G401 (cell line): ENCODE measurements at places on chromosomes 6 and 20. TPM values are rescaled to one million over a fixed set of nuclear protein-coding genes. Genes with fewer than 3 reads are reported as not detected.

- no peak for DNase-seq
These were observed 33.1 kb downstream of the RAB44 start for GRCh38 chr6:36730424-36731380.

DNA sequence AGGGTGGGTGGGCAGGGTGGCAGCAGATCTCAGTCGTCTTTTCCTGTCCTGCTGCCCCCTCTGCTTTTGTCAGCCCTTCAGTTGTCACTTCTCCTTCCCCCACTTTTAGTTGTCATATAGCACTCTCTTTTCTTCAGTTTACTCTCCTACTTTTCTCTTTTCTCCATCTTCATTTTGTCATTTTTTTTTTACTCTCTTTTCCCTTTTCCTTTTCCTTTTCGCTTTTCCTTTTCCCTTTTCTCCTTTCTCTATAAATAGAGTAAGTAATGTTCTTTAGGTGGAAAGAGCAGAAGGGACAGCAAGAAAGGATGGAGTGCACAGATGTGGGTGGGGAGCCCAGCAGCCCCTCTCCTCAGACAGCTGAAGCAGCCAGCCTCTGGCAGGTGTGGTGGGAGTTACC is 108.6 kb downstream of the LRRC1 start:
- no peak for DNase-seq

DNA sequence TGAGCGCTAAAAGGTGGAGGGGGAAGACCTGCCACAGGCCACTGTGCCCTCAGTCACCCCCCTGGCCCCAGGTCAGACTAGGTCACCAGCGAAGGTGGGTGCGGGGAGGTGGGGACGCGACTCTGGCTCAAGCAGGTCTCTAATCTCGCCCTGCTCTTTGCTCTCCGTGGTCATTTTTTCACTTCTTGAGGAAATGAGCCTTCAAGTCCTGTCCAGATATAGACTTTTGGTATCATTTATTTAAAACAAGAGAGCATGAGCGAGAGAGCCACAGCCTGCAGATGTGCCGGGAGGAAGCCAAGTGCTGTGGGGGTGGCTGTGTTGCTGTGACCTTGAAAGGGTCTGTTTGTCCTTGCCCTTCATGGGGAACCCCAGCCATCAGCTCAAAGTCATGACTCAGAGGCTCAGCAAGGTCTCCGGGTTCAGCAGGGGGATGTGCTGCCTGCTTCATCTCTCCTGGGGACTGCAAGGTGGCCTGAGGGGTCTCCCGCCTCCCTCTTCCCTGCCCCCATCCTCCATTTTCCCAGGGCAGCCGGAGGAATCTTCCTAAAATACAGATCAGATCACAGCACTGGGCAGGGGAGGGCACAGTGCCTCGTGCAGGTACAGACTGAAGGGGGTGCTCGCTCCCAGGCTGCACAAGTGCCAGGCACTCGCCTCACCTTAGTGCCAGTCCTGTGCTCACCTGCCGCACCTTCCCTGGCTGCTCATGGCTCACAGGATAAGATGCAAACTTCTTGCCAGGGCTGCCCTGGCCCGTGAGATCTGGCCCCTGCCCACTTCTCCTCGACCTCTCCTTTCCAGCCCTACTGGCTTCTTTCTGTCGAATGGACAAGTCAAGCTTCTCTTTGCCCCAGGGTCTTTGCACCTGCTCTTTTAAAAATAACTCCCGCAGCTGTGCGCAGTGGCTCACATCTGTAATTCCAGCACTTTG is 26.5 kb downstream of the SULF2 start:
- no peak for DNase-seq

DNA sequence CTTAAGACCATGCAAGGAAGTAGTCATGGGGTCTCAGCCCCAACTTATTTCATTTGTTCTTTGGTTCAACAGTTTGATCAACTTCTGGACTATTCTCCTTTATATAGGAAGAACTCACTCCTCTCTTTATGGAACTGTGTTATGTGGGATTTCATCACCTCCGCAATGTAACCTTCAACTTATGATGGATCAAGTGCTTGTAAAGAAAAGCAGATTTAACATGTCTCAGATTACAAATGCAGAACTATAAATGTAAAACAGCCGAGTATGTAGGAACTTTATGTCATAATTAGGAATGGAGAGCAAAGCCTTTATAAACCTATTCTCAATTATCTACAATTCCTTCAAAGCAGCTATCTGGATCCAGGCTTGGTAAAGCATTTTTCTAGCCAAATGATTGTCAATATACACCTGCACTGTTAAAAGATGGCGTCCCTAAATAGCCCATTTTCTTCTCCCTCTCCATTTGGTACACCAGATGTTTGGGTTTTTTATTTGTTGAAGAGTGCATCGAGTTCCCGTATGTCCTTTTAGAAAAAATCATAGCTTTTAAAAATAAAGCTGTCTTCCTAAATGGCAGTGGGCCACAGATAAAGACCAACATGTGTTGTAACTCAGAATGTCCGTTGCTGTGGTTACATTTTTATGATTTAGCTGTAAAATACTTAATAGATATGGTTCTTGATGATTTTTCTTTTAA is 985.1 kb upstream of the SLC35B3 start:
- no peak for DNase-seq

DNA sequence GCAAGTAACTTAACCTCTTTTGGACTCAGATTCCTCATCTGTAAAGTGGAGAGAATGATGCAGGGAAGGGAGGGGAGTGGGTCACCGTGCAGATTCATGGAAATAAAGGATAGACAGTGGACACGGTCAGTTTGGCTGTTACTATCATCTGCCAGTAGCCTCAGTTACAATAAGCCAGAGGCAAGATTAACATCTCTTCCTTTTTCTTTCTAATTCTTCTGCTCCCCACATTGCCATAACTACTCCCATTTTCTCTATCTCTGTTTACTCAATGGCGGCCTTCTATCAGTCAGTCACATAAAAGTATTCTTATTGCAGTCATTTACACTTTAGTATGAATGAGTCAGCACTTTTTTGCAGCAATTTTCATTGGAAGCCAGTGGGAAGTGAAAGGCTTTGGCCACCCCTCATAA is 49.2 kb downstream of the PPP1R16B start:
- DNase-seq: no peak

DNA sequence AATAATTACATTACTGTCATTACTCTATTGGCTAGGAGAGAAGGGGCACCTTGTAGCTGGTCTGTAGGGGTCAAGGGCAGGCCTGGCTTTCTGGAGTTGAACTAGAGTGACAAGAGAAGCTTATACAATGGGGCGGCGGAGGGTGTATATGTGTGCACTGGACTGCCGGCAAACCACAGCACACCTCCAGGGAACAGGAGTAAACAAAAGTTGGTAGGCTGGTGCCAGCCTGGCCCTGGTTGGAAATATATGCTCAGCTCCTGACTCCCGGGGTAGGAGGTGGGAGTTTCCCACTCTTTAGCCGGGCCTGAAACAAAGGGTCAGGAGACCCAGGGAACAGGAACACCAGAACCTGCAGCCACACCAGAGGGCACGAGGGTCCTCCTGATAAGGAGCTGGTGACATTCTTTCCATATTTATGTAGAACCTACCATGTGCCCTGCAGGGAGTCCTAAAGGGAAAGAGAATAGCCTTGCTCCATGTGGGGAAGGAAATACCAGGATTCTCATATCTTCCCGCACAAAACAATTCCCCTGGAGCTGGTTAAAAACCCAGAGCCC is 5.1 kb downstream of the C6orf132 start:
- no peak for DNase-seq

DNA sequence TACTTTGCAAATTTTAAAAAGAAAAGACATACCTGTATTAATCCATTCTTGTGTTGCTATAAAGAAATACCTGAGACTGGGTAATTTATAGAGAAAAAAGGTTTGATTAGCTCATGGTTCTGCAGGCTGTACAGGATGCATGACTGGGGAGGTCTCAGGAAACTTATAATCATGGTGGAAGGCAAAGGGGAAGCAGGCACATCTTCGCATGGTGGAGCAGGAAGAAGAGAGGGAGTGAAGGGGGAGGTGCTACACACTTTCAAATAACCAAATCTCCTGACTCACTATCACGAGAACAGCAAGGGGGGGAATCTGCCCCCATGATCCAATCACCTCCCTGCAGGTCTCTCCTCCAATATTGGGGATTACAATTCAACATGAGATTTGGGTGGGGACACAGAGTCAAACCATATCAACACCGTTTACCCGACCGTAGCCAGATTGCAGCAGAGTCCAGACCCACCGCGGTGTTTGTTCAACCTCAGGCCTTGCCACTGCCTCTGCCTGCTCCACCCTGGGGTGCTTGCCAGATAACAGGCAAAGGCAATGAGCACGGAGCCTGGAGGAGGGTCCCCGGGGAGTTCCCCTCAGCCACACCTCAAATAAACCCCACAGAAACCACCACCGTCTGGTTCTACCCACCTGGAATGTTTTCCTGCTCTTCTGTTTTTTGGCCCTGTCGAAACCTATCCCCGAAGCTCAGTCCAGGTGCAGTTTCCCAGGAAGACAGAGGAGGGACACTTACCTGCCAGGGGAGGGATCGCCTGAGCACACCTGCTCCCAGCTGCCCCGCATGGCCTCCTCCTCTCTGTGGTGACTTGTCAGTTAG is 142.2 kb upstream of the AFDN start:
- DNase-seq: no peak

DNA sequence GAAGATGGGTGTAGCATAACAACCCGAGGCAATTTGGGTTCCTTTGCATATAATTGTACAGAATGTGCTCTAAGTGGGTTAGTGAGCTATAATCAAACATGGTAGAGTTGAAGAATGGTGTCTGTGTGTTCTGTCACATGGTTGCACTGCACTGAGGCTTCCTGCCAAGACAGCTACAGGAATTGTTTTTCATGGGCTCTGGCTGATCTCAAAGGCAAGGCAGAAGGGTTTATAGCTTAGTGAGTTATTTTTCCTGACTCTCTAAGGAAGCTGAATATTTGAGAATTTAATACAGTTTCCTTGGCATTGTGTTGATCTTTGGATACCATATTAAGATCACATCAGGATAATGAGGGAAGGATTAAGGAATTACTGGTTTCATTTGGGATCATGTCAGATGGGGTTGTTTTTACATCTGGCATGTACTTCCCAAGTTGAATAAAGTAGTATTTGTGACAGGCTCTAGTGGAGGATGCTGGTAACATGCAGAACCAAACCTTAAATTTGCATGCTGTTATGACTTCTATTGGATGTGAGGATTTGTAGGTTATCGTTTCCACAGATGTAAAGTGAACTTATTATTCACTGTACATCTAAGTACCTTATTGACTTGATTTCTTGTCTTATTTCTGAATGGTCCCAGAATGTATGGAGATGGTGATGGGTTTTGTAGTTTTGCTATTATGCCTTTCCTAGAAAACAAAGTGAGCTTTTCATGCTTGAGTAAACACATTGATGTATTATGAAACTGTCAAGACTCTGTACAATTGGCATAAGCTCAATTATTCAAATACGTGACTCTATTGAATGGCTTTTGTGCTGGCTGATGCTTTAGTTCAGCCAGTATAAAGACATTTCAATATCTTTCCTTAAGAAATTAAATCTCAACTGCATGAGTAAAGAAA is 43.3 kb downstream of the LRRC1 start:
- DNase-seq: peak; percentile 15

DNA sequence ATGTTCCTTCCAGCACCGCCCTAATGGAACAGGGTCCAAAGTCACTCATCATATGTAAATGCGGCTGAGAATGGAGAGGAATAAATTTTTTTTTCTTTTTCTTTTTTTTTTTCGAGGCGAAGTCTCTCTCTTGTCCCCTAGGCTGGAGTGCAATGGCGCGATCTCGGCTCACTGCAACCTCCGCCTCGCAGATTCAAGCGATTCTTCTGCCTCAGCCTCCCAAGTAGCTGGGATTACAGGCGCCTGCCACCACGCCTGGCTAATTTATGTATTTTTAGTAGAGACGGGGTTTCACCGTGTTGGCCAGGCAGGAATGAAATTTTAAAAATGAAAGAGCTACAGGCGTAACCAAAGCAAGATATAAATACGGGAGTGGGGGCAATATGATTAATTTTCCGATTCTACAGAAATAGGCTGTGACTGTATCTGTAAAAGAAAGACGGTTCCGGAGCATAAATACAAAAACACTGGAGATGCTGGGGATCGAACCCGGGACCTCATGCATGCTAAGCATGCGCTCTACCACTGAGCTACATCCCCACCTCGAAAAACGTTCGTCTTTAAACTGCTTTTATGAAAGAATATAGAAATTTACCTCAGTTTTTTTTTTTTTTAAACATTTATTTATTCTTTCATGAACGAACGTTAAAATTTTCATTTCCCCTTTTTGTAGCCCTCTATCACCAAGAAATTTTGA is 132.2 kb downstream of the GPX5 start:
- peak; percentile 87 for DNase-seq

DNA sequence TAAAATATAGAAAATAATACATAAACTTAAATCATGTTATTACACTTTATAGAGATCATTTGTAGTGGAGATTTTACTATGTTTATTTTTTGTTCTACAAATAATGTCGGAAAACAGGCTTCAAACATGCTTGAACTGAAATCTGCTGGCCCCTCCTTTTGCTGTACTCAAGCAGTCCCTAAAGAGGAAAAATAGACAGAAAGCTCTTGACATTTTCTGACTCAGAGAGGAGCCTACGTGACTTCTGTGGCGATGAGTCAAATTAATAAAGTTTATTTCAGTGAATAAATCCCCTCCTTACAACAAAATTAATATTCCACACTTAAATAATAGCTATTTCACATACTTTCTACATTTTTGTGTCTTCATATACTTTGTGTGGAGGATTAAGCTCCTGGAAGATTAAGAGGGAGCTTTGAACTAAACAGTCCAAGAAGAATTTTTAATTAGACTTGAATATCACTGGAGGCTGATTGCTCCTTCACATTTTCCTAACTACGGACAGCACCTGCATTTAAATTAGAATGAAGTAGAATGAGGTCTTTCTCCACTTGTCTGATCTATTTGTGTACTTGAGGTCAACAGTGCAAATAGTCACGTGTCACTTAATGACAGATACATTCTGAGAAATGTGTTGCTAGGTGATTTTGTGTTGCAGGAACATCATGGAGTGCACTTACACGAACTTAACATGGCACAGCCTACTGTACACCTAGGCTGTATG is 1.7 kb upstream of the TREM1 start:
- DNase-seq: no peak

DNA sequence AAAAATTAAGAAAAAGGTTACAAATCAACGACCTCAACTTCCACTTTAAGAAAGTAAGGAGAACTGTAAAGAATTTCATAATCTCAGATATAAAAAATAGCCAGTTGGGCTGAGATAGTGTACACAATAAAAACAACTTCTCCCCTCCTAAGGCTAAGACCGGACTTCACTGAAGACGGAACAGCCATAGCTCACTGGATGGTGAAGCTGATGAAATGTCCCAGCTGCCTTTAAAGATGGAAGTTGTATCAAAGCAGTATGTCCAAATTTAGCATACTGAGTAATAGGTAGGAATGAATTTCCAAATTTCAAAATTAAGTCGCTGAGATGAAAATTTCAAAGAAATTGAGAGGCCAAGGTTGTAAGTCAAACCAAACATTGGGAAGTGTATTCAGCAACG is 153.3 kb downstream of the RNGTT start:
- DNase-seq: no peak

GRCh38 chr6:16292942-16293341 is 54.6 kb downstream of the GMPR start:
- no peak for DNase-seq

- DNase-seq: no peak
These were observed 43.8 kb downstream of the REV3L start for GRCh38 chr6:111439171-111439570.

- DNase-seq: no peak
These were observed 72.8 kb upstream of the ADTRP start for GRCh38 chr6:11851387-11851786.

The CEP250 gene
- 29.3 and 39.2 TPM in 2 replicates for total RNA-seq

The MUC22 gene
- total RNA-seq: not detected in 2 replicates

The RPS6KA2 gene
- total RNA-seq: 3.8 and 14.7 TPM in 2 replicates

The IRAK1BP1 gene
- 9.2 and 10.3 TPM in 2 replicates for total RNA-seq

The UNC93A gene
- total RNA-seq: not detected in 2 replicates

The CARMIL1 gene
- total RNA-seq: 0.20 and 0.37 TPM in 2 replicates

The TBP gene
- 32.8 and 37.8 TPM in 2 replicates for total RNA-seq

The EPHA7 gene
- total RNA-seq: 0.98 and 1.5 TPM in 2 replicates

The COL12A1 gene
- not detected in 2 replicates for total RNA-seq

The PRDM13 gene
- total RNA-seq: 0.06 and 0.34 TPM in 2 replicates
